H4 (cell line): ENCODE measurements at places on chromosomes 1 and 21. TPM values are rescaled to one million over a fixed set of nuclear protein-coding genes. Genes with fewer than 3 reads are reported as not detected.
A peak's percentile ranks its signal among the peaks of the same experiment; 100 is the strongest.

The SLC35F3 gene
- not detected in 2 replicates for total RNA-seq

The THEM5 gene
- total RNA-seq = not detected in 2 replicates

- DNase-seq = peak; percentile 21
Observed at GRCh38 chr1:153485863-153486262, 25.4 kb upstream of the S100A7 start.

DNA sequence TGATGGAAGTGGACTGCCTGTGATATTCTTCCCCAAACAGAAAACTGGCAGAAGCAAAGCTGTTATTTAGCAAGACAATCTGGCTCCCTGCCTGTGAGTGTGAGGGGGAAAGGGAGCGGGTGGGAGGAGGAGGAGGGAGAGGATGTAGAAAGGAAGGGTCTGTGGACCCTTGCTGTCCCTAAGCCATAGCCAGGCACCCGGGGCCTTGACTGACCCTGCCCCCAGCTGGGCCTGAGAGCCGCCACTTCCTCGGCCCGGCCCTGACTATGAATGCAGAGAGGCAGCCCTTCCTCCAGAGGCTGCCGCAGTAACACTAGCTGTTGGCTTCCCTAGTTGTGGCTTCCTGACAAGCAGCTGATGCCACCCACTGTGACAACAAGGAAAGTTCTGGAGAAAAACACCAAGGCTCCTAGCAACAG lies 13.9 kb downstream of the PLA2G2F start:
- DNase-seq = no peak

DNA sequence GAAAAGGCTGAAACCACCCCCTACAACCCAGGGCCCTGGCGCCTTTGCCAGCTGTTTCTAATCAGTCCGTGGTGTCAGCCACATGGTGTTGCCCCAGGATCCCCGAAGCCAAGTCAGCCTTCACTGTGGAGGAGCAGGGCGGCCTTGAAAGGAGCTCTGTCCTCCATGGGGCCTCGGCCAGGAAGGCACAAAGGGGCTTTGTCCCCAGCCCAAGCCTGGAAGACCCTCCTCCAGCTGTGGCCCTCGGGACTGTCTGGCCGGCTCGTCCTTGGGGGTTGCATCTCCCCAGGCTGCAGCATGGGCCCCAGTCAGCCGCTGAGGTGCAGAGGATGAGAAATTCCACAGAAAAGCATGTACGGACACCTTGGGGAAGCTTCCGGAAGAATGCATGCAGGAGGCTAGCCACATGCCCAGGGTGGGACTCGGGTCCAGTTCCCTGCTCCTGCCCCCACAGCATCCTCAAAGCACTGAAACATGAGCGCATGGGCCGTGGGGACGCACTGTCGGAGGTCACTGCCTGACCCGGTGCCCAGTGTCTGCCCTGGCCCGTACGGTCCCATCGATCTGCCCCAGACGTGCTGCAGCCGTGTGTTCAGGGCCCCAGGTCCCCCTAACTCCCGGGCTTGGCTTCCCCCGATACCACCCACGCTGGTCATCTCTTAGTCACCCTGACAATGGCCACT lies 38.6 kb upstream of the POFUT2 start:
- DNase-seq = no peak

DNA sequence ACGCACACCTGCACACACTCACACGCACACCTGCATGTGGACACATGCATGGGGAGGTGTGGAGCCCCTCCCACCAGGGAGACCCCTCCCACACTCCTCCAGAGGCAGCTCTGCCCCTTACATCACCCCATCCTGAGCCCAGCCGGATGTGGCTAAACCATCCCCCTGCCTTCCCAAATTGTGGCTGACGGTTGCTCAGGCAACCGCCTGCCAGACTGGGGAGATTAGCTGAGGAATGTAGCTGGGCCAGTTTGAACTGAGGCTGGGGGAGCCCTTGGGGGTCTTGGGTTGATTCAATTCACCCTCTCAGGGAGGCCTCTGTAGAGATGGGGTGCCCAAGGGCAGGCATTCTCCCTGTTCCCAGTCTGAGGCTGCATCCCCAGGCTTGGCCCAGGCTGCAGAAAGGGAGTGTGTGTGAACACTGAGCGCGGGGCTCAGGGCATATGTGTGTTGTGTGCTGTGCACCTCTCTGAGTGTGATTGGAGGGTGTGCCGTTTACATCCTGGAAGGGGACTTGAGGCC lies 12.9 kb downstream of the PTPRU start:
- peak; percentile 80 for DNase-seq

- DNase-seq = no peak
Observed at GRCh38 chr1:13783551-13783950, 83.6 kb downstream of the PRDM2 start.

DNA sequence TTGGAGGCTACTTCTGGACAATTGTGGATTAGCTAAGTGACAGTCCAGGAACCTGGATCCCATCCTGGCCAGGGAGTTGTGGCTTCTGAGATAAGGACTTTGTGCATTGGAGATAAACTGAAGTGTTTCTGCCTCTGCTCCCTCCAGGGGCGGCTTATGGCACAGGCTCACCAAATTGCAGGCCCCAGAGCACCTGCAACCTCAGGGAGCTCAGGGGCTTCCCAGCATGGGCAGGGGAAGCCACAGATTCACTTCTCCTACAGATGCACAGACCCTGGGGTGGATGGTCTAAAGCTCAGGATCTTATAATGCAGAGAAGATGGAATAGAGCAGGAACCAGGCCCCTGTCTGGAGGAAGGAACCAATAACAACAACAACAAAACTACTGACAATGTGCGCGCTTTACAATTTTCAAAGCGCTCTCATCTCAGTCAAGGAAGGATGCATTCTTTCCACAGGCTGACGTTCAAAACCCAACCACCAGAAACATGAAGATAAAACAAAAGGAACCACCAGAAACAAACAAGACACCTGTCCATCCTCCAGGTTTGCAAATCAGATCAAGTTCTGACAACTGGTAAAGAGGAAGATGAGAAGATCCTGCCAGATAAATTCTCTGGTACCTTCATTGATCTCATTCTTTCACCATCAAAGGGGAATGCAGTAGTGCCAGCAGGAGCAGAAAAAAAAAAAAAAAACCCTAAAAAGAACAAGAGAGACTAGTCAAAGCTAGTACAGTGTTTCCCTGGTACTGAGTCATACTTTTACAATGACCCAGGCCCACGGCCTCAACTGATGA lies 121.0 kb upstream of the IRF2BP2 start:
- no peak for DNase-seq

DNA sequence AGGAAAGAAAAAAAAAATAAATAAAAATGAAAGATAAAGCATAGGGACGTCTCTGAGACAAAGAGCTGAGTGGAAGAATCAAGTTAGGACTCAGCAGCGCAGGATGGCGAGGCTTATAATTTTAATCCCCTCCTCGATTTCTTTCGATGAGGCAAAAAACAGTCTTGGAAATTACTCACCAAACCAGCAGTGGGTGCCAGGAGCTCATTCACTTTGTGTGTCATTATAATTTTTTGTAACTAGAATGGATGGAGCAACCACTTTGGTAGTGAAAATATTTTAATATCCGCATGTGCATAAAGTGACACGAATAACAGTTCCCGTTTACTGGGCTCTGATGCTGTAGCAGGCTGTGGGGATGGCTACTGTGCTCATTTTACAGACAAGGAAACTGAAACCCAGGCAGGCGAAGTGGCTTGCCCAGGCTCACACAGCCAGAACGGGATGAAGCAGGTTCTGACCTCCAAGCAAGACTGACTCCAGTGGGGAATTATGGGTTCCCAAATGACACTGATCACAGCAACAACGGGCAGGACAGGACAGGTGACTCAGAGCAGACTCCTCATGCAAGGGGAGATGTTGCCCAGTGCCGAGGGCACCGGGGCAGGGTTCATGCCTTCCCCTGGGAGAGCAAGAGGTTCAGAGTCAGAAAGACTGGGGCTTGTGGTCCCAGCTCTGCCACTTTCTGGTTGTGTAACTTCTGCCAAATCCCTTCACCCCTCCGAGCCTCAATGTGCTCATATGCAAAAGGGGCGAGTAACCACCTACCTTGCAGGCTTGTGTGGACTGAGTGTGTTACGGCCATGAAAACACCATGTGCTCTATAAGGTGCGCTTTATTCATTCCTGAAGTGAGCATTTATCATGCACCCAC lies 63.6 kb downstream of the RUNX3 start:
- no peak for DNase-seq

The CYP4A11 gene
- not detected in 2 replicates for total RNA-seq

The FCRL1 gene
- total RNA-seq = not detected in 2 replicates

The OR2L3 gene
- total RNA-seq = not detected in 2 replicates

DNA sequence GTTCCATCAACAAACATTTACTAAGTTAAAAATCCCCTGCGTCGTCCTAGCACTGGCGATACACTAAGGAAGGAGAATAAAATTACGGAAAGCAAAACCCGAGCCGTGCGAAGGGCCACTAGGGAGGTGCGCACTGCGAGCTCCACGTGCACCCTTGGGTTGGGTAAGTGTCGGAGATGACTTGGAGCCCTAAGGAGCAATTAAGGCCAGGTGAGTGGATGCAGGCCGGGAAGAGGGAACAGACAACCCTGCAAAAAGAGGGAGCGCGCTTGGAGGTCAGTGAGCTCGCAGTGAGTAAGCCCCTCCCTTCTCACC lies 704 bp downstream of the WDR4 start:
- no peak for DNase-seq

GRCh38 chr1:2300004-2300771 lies 72.1 kb downstream of the SKI start:
- DNase-seq = no peak

GRCh38 chr1:208026880-208027438 lies 116.0 kb upstream of the CD34 start:
- no peak for DNase-seq

DNA sequence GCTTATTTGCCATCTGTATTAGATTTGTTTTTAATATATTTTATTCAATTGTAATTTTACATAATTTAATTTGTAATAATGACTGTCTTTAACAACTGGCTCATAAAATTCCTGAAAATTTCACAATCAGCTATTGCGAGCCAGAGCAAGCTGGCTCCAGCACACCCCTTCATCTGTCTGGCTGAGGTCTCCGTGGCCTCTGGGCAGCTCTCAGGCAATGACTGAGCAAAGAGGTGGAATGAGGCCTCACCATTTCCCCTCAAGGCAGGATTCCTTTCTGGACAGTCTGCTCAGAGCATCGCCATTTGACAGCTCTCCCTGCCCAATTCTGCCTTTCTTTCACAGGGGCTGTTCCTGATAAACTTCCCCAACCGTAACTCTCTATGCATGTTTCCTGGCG lies 5.8 kb upstream of the KANK4 start:
- peak; percentile 58 for DNase-seq

DNA sequence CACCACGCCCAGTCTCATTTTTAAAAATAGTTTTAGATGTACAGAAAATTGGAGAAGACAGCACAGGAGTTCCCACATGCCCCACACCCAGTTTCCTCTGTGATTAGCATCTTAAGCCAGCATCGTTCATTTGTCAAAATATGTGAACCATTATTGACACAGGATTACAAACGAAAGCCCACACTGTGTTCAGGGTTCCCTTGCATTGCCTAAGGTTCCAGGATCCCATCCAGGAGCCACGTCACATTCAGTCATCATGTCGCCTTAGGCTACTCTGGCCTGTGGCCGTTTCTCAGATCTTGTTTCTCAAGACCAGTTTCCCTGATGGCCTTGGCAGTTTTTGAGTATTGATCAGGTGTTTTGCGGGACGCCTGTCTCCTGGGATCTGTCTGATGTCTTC lies 34.7 kb upstream of the TNFRSF1B start:
- peak; percentile 44 for DNase-seq

The OR2T33 gene
- 0.79 TPM in 1 of 2 replicates, not detected in the other for total RNA-seq

DNA sequence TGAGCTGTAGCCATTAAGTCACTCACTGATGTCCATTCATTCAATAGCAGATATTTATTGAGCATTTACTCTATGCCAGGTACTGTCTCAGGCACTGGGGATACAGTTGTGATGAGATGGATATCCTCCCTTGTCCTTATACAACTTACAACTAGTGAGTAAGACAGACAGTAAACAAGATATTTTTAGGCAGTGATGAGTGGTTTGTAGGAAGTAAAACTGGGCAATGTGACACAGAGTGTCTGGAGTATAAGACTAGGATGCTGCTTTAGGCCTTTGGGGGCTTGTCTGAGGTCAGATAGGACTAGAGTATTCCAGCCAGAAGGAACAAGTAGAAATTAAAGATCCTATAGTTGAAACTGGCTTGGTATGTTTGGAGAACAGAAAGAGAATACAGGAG lies 41.4 kb downstream of the NOS1AP start:
- DNase-seq = no peak

- no peak for DNase-seq
Observed at GRCh38 chr1:227763246-227764018, 28.2 kb downstream of the SNAP47 start.
